ENCODE measurements at places on chromosomes 1 and 21.
A peak's percentile ranks its signal among the peaks of the same experiment; 100 is the strongest.

- DNase-seq, result no peak
Measured at GRCh38 chr1:178328728-178329127, 168.0 kb downstream of the CLEC20A start.

- no peak for DNase-seq
Measured at GRCh38 chr1:151620286-151620685, 8.4 kb downstream of the SNX27 start.

DNA sequence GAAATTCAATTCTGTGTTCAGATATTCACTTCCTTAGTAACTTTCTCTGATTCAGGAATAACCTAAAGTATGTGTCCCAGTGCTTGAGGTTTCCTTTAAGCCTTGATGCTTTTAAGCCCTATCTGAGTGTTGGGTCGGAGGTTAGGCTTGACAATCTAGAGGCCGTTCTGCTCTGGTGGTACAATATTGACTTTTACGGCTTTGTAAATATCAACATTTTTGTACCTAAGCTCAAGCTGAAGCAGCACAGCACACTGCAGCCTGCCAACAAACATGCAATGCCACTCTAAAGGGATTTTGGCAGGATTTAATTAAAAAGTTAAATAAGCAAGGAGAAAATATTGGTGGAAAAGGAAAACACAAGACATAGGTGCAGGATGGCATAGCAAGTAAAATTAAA lies 279.2 kb downstream of the NEGR1 start:
- no peak for DNase-seq

DNA sequence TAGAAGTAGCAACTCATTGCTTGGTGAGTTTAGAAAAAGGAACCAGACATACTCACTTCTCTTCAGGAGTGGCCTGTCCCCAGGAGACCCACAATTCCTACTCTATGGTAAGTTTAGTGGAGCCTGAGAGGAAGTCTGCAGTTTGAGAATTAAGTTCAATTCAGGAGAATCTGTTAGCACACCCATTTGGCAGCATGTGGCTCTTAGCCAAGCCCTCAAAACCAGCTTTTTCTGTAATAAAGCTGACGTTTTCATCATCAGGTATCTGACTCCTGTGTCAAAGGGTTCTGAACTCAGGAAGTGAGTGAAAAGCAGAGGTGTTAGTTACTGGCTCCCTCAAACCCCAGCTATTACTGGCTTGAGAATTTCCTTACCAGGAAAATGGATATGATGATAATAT lies 20.4 kb upstream of the RGS16 start:
- no peak for DNase-seq

DNA sequence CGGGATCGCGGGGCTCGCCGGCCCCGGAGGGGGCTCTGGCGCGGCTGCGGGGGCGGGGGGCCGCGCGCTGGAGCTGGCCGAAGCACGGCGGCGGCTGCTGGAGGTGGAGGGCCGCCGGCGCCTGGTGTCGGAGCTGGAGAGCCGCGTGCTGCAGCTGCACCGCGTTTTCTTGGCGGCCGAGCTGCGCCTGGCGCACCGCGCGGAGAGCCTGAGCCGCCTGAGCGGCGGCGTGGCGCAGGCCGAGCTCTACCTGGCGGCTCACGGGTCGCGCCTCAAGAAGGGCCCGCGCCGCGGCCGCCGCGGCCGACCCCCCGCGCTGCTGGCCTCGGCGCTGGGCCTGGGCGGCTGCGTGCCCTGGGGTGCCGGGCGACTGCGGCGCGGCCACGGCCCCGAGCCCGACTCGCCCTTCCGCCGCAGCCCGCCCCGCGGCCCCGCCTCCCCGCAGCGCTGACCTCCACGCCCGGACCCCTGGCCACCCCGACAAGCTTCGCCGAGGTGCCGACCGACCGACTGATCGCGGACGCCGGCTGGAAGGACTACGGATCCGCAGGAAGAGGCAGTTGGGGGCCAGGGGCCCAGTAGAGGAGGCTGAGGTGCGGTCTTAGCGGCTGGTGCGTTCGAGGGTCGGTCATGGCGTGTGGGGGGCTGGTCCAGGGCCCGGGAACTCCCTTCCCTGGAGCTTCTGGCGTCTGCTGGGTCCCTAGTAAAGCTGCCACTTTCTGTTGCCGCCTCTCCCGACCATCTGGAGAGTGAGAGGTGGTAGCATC lies 711 bp downstream of the TRNP1 start:
- no peak for DNase-seq

- DNase-seq, result peak; percentile 81
Measured at GRCh38 chr1:169364948-169365347, 2.6 kb downstream of the NME7 start.

GRCh38 chr1:5959087-5959486 lies 33.1 kb downstream of the NPHP4 start:
- no peak for DNase-seq

DNA sequence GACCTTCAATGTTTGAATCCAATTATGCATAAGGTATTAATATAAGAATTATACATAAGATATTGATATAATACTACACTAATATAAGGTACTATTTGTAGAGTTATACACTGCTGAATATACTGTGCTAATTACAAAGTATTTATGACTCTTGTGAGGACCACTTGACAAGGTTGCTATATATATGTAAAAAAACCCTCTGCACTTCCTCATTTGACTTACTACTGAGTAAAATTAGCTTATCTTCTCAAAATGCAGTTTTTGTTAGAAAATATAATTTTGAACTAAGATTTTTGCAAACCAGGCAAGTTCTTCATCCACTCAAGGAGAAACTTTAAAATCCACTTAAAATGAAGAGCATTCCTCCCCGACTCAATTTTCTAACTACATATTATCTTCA lies 8.5 kb downstream of the SIKE1 start:
- DNase-seq, result no peak
